ENCODE measurements at places on chromosomes 4 and X. TPM values are rescaled to one million over a fixed set of nuclear protein-coding genes. Genes with fewer than 3 reads are reported as not detected.

CSAG3 gene
- total RNA-seq = not detected

PHEX gene
- 0.31 TPM for total RNA-seq

CYLC1 gene
- not detected for total RNA-seq

PF4V1 gene
- not detected for total RNA-seq

GRCh38 chrX:78327370-78328086, at the start of gene CYSLTR1:
Gene CYSLTR1, minus strand, starts transcription at chrX:78327611. Its CDS starts 53,865 bp downstream, at chrX:78273746.
- peak; percentile 22 for DNase-seq

GRCh38 chr4:83231620-83232076, 53.0 kb downstream of the COQ2 start:
- DNase-seq = no peak

DNA sequence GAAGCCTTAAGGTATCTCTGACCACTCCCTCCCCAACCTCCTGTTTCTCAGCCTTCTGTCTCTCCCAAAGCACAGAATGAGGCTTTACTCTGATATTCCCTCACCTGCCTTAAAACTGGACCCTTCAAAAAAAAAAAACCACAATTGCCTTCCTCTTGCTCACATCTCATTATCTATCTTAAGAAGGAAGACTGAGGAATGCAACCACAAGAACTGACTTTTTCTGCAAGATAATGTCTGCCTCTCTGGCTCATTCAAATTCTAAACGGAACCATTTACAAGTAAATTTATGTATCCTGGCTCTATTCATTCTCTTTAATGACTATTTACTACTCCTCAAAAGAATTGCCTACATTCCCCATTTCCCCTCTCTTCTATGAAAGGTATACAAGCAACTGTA, 545.5 kb upstream of the HTR2C start:
- DNase-seq = no peak

DNA sequence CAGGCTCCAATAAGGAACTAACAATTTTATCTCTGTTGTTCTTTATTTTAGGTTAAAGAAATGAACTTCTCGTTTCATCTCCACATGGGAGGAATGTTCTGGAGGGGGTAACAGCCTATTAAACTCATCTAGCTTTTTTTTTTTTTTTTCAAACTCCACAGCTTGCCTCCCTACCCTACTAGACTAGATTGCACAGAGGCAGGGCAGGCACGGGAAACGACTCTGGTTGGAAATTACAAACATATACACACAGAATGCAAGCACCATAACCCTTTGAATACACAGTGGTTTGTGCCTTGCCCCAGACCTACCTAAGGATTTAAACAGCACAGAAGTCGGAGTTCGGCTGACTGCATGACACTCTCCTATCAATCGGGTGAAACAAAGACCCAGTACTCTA, 2.7 kb downstream of the MECP2 start:
- no peak for DNase-seq

DNA sequence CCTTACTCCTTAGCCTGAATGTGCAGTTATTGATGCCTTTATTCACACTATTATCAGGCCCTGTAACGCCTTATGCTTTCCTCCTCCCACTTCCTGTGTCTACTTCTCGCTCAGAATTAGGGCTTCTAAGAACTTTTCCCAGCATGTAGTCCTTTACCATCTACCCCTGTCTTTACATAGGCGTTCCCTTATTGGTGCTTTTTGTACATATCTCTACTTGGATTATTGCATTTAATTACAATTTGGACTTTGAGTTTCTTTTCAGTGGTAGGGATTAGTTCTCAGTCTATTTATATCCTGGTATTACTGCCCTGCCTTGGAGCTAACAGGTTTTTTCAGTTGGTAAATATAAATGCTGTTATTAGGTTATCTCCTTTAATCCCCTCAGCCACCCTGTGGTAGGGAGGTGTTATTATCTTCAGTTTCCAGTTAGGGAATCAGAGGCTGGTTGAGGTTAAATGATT, 84.0 kb downstream of the RBPJ start:
- no peak for DNase-seq

Measured in tongue (tissue), 3 donors.